ENCODE measurements at places on chromosomes 7 and 10.

DNA sequence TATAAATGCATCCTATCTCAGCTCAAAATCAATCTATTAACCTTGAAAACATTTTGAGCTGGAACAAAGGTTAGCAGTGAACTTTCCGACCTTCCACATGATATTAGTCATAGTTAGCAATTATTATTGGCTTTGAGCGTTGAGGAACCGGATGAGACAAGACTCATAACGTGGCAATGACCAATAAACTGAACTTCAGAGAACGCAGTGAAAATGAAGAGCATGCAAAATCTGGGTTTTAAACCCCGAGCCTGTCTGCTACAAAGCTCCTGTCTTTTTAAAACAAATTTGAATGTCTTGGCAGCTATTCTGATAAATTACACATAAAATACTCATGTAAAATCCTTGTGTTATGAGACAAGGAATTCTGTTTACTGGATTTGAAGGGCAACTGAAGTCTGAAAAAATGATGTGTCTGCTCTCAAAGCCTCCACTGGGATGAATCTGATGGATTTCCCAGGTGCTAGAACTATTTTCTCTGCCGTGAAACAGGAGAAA, 74.7 kb upstream of the ITGB1 start:
- no peaks in the 10 kb centered on the region for H3K36me3 ChIP-seq
- H3K4me3 ChIP-seq, result no peak overlapping the region
- H3K27ac ChIP-seq, result no peak overlapping the region
- no peaks in the 10 kb centered on the region for H3K4me1 ChIP-seq
- peaks cover 3% of the 10 kb centered on the region for H3K27me3 ChIP-seq

GRCh38 chr10:126351021-126351420, 37.3 kb downstream of the ADAM12 start:
- H3K36me3 ChIP-seq, result no peaks in the 10 kb centered on the region
- H3K27me3 ChIP-seq, result peaks cover 11% of the 10 kb centered on the region
- no peak for DNase-seq
- no peaks in the 10 kb centered on the region for H3K4me1 ChIP-seq

DNA sequence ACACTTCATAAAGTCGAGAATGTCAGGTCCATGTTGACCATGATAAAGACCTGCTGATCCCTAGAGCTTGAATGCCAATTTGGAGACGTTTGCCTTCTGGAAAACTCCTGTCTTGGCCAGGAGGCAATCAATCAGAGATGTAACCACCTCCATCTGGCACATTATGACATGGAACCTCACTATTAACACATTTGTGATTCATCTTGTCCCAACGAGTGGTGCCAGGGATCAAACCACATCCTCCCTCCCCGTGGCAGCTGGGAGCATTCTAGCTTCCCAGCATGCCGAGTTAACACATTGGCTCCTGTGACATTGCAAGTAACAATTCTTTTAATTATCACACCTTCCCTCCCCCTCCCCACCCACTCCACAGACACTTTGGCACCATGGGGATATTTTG, 84.0 kb upstream of the PPP1R17 start:
- H3K36me3 ChIP-seq, result no peaks in the 10 kb centered on the region
- no peak overlapping the region for H3K27ac ChIP-seq
- H3K27me3 ChIP-seq, result no peaks in the 10 kb centered on the region
- no peaks in the 10 kb centered on the region for H3K4me1 ChIP-seq
- no peak overlapping the region for H3K4me3 ChIP-seq

DNA sequence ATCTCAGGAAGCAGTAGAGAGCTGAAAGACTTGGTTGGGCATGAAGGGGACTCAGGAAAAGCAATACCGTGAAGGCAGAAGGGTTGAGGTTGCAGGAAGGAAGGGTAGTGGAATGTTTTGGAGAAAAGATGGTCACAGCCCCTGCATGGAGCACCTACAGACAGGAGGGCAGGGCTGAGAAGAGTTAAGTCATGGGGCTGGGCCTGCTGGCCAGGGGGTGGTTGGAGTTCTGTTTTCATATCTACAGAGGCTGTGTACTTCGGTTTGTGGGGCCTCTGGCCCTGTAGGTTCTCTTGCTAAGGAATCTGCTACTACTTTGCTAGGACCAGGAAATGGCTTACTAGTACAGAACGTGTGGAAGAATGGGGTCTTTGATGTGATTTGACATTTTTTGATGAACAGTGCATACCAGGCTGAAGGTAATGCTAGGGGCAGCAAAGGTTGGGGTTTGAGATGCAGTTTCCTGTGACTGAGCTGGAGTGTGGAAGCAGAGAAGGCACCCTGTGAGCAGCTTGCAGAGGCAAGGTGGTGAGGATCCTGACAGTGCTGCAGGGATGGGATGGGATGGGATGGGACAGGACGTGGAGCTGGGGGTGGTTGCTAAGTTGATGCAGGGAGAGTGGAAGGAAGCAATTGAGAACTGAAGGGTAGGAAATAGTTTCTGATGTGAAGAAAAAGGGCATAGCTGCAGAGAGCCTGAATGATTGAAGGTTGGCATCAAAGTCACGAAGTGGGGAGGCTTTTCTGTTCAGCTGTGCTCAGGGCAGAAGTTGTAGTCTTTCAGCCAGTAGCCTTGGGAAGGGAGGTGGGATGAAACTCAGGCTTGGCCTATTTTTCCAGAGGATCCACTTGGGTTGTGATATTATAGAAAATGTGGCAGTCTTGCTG, 7.8 kb downstream of the RPS24 start:
- peak overlapping the region; percentile 30 for H3K4me3 ChIP-seq
- DNase-seq, result no peak

- H3K27ac ChIP-seq, result no peak overlapping the region
- H3K4me3 ChIP-seq, result no peak overlapping the region
- no peaks in the 10 kb centered on the region for H3K36me3 ChIP-seq
- no peaks in the 10 kb centered on the region for H3K27me3 ChIP-seq
- no peaks in the 10 kb centered on the region for H3K4me1 ChIP-seq
- DNase-seq, result no peak
Measured at GRCh38 chr10:23886355-23886754, 322.6 kb upstream of the KIAA1217 start.

DNA sequence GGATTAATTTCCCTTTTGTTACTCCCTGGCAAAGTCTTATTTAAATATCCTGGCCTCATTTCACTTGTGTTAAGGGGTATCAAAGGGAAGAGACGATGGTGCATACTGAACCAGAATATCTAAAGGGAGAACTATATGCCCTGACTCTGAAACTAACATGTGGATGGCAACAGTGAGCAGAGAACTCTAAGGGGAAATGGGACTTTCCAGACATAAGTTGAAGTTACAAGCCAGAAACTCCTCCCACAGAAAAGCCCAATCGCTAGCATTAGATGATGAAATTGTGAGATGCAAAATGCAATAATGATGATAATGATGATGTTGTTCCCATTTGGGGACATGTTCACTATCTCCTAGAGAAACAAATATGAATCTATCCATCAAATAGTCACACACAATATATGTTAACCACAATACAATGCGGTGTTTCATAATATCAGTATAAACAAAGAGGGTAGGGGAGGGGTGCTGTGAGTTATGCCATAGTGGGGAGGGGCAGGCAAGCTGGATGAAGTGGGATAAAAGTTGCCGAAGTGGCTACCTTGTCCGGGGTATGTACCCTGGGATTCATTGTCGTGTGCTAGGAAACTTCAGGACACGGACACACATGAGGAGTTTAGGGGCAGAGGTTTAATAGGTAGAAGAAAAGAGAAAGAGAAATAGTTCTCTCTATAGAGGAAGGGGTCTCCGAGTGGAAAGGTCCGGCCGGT, 37.1 kb downstream of the TMEM229A start:
- no peak overlapping the region for H3K4me3 ChIP-seq
- DNase-seq, result no peak
- H3K27ac ChIP-seq, result no peak overlapping the region
- no peaks in the 10 kb centered on the region for H3K36me3 ChIP-seq
- H3K27me3 ChIP-seq, result no peaks in the 10 kb centered on the region

GRCh38 chr7:4151926-4152549, 530.1 kb upstream of the FOXK1 start:
- DNase-seq, result no peak
- peaks cover 4% of the 10 kb centered on the region for H3K4me1 ChIP-seq
- H3K27ac ChIP-seq, result no peak overlapping the region
- H3K27me3 ChIP-seq, result peaks cover 10% of the 10 kb centered on the region
- no peaks in the 10 kb centered on the region for H3K36me3 ChIP-seq

DNA sequence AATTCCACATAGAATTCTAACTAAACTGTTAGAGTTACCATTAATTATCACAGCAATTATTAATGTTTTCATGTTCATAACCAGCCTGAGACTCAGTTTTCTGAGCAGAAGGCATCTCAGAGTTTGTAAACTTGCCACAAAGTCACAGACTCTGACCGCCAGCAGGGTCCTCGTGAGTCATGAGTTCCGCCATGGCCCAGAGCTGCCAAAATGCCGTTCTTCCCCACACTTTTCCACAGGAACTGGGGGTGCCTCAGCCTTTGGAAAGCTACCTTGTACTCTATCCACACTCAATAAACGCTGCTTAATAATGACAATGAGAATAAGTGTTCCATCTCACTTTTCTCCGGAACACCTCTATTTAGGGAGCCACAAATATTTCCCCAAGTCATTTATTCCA, 22.1 kb upstream of the INHBA start:
- DNase-seq, result no peak
- no peak overlapping the region for H3K4me3 ChIP-seq
- no peak overlapping the region for H3K27ac ChIP-seq
- H3K27me3 ChIP-seq, result peaks cover 10% of the 10 kb centered on the region

DNA sequence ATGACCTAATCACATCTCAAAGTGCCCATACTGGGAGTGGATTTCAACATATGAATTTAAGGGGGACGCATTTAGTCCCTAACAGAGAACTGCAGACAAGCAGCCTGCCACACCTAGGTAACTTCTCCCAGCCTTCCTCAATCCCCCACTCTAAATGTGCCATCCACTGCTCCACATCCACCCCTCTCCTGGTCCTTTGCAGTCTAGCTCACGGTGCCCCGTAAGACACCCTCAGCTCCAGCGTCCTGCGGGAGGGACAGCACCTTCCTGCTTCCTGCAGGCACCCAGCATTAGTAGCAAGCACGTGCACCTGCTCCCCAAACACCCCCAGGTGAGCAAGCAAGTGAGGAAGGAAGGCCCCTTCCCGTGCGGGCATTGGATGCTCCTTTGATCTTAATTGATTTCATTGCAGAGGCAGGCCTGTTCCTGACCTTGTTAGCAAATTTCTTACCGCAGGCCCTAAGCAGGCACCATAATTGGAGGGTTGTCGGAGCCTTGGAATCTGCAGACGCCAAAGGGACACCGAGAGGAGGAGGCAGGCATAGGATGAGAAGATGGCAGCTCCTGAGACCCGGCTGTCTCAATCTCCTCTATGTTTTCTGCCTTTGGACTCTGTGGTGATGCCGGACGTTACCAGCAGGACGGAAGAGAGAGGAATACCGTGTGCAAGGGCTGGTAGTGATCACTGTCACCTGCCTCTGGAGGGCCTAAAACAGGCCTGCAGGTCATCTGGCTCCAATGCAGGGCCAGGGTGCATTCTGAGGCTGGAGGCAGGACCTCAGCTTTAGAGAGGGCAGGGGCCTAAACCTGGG, 75.8 kb upstream of the CHST15 start:
- no peaks in the 10 kb centered on the region for H3K27me3 ChIP-seq
- peaks cover 2% of the 10 kb centered on the region for H3K4me1 ChIP-seq
- H3K4me3 ChIP-seq, result no peak overlapping the region

DNA sequence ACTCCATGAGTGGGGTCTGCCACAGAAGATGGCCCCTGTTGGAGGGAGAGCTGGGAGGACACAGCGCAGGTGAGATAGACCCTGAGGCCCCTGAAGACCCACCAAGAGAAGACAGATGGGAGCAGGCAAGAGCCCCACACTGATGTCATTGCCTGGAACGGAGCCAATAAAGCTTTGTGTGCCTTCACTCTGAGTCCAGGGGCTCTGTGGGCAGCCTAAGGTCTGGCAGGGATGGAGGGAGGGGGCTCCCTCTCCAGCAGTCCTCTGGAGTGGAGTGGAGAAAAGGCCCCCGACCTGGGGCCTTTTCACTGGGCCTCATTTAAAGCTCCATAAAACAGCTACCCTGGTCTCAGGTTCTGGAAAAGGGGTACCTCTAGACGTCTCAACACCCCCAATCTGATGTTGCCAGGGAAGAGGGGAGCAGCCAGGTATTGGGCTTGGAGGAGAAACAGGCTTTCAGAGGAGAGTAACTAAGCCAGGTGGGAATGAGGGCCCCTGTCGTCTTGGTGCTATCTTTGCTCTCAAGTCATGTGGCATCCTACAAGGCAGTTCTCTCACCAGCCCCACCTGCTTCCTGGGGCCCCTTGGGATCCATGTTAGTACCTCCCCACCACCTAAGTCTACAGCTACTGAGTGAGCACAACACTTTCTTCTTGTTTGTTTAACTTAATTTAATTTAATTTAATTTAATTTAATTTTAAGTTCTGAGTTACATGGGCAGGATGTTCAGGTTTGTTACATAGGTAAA, 1.4 kb downstream of the C10orf62 start:
- no peak overlapping the region for H3K27ac ChIP-seq
- H3K4me3 ChIP-seq, result no peak overlapping the region
- DNase-seq, result no peak

DNA sequence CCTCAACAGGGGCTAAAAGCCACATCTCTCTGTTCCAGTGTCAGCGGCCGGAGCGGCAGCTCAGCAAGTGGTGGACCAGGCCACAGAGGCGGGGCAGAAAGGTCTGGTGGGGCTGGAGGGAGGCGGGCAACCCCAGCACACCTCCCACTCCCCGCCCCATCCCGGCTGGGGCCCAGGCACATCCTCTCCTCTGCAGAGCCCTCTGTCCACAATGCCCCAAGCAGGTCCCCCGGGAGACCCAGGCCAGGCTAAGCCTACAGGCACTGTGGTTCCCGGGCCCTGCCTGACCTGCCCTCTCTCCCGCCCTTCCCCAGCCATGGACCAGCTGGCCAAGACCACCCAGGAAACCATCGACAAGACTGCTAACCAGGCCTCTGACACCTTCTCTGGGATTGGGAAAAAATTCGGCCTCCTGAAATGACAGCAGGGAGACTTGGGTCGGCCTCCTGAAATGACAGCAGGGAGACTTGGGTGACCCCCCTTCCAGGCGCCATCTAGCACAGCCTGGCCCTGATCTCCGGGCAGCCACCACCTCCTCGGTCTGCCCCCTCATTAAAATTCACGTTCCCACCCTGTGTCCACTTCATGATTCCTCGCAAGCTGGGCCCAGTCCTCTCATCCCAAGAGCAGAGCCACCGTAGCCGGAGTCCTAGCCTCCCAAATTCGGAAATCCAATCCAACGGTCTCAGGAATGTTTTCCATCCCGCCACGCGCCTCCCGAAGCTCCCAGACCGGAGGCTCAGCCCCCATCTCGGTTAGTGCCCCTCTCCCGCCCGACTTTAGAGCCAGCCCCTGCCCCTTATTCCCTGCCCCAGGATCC, 2.1 kb downstream of the ADIRF start:
- peak overlapping the region; percentile 91 for H3K27ac ChIP-seq
- H3K27me3 ChIP-seq, result peaks cover 16% of the 10 kb centered on the region
- H3K4me1 ChIP-seq, result peaks cover 26% of the 10 kb centered on the region
- peak overlapping the region; percentile 86 for H3K4me3 ChIP-seq

DNA sequence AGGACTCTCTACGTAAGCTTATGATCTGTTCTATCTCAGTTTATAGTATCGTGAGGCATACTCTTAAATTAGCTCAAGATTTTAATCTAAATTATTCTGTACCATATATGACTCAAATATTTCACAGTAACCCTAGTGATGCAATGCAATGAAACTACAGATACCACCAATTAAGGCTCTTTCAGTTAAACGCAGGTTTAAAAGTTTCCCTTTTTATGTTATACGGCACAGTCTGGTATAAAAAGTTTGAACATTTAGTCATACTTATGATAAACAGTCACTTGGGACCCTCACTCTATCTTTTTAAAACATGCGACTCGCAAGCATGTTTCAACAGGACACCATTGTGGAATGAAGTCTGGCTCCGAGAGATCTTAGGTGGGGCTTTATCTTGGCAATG, 107.2 kb downstream of the CDK6 start:
- H3K27ac ChIP-seq, result no peak overlapping the region
- DNase-seq, result no peak
- H3K27me3 ChIP-seq, result no peaks in the 10 kb centered on the region
- peaks cover 14% of the 10 kb centered on the region for H3K36me3 ChIP-seq

Data from stimulated activated naive B cell treated with anti-CD40 and anti-IgM and Interleukin-4, amounts not matched to agents 10 μg/mL and 1 μg/mL and 100 μg/mL, for 72 hours (primary cell).